ENCODE measurements at places on chromosomes 5 and 9.

- DNase-seq = no peak
- H3K36me3 ChIP-seq = no peaks in the 10 kb centered on the region
- no peak overlapping the region for H3K27ac ChIP-seq
- no peak overlapping the region for H3K4me3 ChIP-seq
Observed at GRCh38 chr9:18122171-18122570, 351.8 kb upstream of the ADAMTSL1 start.

GRCh38 chr5:135069016-135069770 is 35.2 kb upstream of the PITX1 start:
- no peak for DNase-seq
- peaks cover 9% of the 10 kb centered on the region for H3K4me1 ChIP-seq
- no peaks in the 10 kb centered on the region for H3K36me3 ChIP-seq
- no peak overlapping the region for H3K27ac ChIP-seq
- H3K27me3 ChIP-seq = peaks cover 67% of the 10 kb centered on the region

GRCh38 chr5:73531356-73531755 is 33.1 kb downstream of the BTF3 start:
- H3K27ac ChIP-seq = no peak overlapping the region
- peaks cover 25% of the 10 kb centered on the region for H3K27me3 ChIP-seq
- H3K4me1 ChIP-seq = no peaks in the 10 kb centered on the region
- no peak overlapping the region for H3K4me3 ChIP-seq

GRCh38 chr9:115739096-115739875 is 414.3 kb upstream of the PAPPA start:
- peaks cover 2% of the 10 kb centered on the region for H3K36me3 ChIP-seq
- no peak for DNase-seq
- H3K27ac ChIP-seq = no peak overlapping the region

DNA sequence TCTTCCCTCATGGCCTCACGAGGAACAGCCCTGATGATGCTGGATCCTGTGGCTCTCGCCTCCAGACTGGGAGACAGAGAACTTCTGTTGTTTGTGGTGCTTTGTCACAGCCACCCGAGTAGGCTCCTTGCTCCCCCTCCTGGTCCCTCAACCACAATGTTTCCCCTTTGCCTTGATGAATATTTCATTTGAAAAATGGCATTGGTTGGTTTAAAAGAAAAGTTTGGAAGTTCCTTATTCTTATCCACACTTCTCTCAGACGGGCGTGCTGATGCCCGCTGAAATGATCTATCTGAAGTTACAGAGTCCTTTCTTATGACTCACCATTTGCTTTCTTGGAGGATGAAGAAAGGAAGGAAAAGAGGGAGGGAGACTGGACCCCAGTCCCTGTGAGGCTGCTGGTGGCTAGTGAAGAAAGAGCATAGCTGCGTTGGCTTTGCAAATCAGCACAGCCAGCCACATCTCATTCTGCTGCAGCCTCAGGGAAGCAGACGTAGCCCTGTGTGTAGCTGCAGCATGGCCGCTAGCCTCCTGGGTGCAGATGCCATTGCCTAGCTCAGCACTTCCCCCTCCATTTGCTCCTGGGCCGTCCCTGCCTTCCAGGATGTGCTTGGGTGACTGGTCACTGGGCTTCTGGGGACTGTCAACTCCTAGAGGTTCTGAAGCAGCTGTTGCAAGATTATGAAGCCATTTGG is 185.9 kb downstream of the ERCC6L2 start:
- no peaks in the 10 kb centered on the region for H3K36me3 ChIP-seq
- H3K4me3 ChIP-seq = no peak overlapping the region
- no peak for DNase-seq
- no peaks in the 10 kb centered on the region for H3K27me3 ChIP-seq

GRCh38 chr9:113482341-113482740 is 18.8 kb downstream of the RGS3 start:
- no peak overlapping the region for H3K4me3 ChIP-seq
- DNase-seq = no peak
- H3K36me3 ChIP-seq = no peaks in the 10 kb centered on the region
- H3K27ac ChIP-seq = no peak overlapping the region

DNA sequence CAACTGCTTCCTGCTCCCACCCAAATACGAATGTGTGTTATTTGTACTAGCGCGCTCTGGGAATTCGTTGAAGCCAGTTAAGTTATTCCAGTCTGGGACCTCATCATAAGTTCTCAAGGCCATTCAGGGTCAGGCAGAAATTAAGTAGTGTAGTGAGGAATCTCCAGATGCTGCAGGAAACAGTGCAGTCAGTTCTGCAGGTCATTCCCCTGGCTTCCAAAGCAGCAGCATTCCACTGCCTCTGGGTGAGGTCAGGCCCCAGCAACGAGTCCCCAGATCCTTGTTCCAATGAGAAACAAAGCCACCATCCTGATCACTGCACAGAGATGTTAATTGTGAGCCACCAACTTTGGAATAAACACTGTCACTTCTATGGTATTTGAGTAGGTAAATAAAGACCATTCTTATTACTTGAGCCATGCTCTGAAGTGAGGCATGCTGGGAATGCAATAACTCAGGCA is 33.1 kb downstream of the SVEP1 start:
- peaks cover 9% of the 10 kb centered on the region for H3K36me3 ChIP-seq
- no peak for DNase-seq
- H3K27me3 ChIP-seq = no peaks in the 10 kb centered on the region

DNA sequence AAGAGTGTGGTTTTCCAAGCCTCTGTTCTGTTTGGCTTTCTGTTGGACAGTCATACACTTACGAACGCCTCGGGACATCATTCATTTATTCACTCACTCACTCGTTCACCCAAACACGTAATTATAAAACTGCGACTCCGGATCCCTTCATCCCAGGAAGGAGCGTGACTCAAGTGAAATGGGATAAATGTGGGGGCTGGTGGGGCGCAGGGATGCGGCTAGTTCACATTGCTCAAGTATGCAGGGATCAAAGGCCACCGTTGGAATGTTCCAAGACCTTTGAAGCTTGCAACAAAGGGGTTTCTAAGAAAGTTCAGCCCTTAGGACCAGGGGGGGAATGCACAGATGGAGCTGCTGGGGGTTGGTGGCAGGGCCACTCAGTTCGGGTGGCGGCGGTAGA is 64.2 kb downstream of the CFAP77 start:
- no peak overlapping the region for H3K27ac ChIP-seq
- DNase-seq = no peak
- no peaks in the 10 kb centered on the region for H3K4me1 ChIP-seq
- H3K27me3 ChIP-seq = peaks cover 37% of the 10 kb centered on the region
- no peak overlapping the region for H3K4me3 ChIP-seq

- peak overlapping the region; percentile 71 for H3K4me3 ChIP-seq
- peaks cover 43% of the 10 kb centered on the region for H3K4me1 ChIP-seq
- no peaks in the 10 kb centered on the region for H3K36me3 ChIP-seq
- peak overlapping the region; percentile 90 for H3K27ac ChIP-seq
- no peaks in the 10 kb centered on the region for H3K27me3 ChIP-seq
Observed at GRCh38 chr5:150485693-150486401, 22.1 kb upstream of the NDST1 start.

GRCh38 chr5:178230879-178231538 is 1.6 kb downstream of the PHYKPL start:
- H3K36me3 ChIP-seq = peaks cover 31% of the 10 kb centered on the region
- H3K27me3 ChIP-seq = no peaks in the 10 kb centered on the region
- DNase-seq = no peak
- peak overlapping the region; percentile 85 for H3K27ac ChIP-seq

GRCh38 chr9:21710548-21711191 is 91.8 kb upstream of the MTAP start:
- H3K4me1 ChIP-seq = peaks cover 50% of the 10 kb centered on the region
- H3K36me3 ChIP-seq = no peaks in the 10 kb centered on the region
- H3K27ac ChIP-seq = no peak overlapping the region
- no peaks in the 10 kb centered on the region for H3K27me3 ChIP-seq

- no peak for DNase-seq
- H3K4me3 ChIP-seq = no peak overlapping the region
- no peak overlapping the region for H3K27ac ChIP-seq
- no peaks in the 10 kb centered on the region for H3K36me3 ChIP-seq
Observed at GRCh38 chr5:158744680-158745079, 355.0 kb downstream of the EBF1 start.

DNA sequence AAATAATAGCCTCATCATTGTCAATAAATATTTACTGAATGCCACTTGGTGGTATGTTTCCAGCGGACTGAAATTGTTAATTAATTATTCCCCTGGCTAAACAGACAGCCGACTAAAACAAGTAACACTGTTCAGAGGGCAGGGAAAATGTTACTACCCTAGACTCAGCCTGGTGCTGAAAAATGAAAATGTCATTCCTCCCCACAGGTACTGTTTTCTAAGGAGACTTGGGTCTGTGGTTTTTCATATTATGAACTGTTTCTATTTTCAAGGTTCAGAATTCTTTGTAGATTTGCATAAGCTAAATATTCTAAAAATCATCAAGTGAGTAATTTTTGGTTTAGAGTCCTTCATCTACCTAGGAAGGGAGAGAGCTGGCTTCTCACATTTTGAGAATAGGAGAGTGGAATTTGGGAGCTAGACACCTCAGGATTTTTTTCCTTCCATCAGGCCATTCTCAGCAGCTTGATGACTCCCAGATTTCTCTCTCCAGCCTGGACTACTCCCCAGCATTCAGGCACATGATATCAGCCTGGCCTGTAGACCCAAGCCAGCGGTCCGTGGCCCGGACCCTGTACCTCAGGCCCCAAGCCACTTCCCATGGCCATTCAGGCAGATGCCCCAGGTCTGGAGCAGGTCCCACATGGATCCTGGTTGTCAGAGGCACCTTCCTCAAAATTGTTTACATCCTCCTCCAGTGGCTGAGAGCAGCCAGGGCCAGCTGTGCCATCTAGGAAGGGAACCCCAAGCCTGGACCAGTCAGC is 24.4 kb downstream of the BHMT start:
- no peak for DNase-seq
- H3K27me3 ChIP-seq = no peaks in the 10 kb centered on the region
- no peaks in the 10 kb centered on the region for H3K36me3 ChIP-seq
- H3K27ac ChIP-seq = no peak overlapping the region
- H3K4me3 ChIP-seq = no peak overlapping the region

DNA sequence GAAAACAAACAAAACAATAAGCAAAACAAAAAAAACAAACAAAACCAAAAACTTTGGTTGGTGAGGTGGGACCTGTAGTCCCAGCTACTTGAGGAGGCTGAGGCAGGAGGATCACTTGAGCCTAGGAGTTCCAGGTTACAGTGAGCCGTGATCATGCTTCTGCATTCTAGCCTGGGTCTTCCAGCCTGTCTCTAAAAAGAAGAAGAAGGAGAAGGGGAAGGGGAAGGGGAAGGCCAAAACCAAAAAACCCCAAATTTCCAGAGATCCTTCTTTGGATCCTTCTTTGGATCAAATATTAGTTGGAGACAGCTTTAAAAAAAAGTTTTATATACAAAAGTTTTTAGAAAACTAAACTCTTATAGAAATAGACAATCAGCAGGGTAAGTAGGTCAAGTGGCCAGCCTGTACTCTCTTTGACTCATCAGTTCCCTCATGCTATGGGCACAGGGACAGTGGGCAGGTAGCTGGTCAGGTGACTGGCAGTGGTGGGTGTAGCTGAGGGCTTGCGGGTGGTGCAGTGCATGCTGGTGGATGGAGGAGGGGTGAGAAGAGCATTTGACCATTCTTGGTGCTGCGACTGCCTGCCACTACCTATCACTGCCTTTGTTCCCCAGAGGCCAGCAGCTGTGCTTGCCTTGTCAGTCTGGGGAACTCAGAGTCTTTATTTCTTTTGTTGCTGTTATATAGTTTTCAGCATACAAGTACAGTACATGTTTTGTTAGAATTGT is 12.6 kb downstream of the RCL1 start:
- peaks cover 27% of the 10 kb centered on the region for H3K36me3 ChIP-seq
- no peak for DNase-seq
- H3K4me1 ChIP-seq = no peaks in the 10 kb centered on the region
- H3K4me3 ChIP-seq = no peak overlapping the region

GRCh38 chr5:154721481-154722058 is 33.6 kb upstream of the LARP1 start:
- H3K27me3 ChIP-seq = no peaks in the 10 kb centered on the region
- DNase-seq = no peak
- H3K4me1 ChIP-seq = peaks cover 7% of the 10 kb centered on the region
- H3K27ac ChIP-seq = no peak overlapping the region
- no peaks in the 10 kb centered on the region for H3K36me3 ChIP-seq

- H3K4me3 ChIP-seq = no peak overlapping the region
- no peak overlapping the region for H3K27ac ChIP-seq
- H3K36me3 ChIP-seq = no peaks in the 10 kb centered on the region
- H3K27me3 ChIP-seq = no peaks in the 10 kb centered on the region
- no peaks in the 10 kb centered on the region for H3K4me1 ChIP-seq
Observed at GRCh38 chr9:8156346-8156745, 356.8 kb upstream of the DMAC1 start.

DNA sequence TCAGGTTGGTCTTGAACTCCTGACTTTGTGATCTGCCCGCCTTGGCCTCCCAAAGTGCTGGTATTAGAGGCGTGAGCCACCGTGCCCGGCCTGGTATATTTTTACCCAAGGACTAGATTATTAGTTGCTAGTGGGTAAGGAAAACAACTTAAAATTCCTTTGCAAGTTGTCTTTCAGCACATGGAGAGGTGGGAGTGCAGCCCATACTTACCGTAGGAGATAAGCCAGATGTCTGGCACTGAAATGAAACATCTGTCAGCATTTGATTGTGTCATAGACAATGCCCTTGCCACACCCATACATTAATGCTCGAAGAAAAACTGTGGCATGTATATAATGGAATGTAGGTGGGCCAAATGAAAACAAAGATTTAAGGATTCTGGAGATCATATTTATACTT is 36.6 kb upstream of the ANKH start:
- H3K4me1 ChIP-seq = peaks cover 20% of the 10 kb centered on the region
- H3K27me3 ChIP-seq = no peaks in the 10 kb centered on the region
- H3K36me3 ChIP-seq = no peaks in the 10 kb centered on the region

GRCh38 chr9:16191691-16192402 is 639.0 kb downstream of the CCDC171 start:
- peak overlapping the region; percentile 91 for H3K27ac ChIP-seq
- DNase-seq = peak; percentile 90
- H3K36me3 ChIP-seq = peaks cover 11% of the 10 kb centered on the region
- peaks cover 28% of the 10 kb centered on the region for H3K4me1 ChIP-seq
- H3K27me3 ChIP-seq = no peaks in the 10 kb centered on the region
- no peak overlapping the region for H3K4me3 ChIP-seq

DNA sequence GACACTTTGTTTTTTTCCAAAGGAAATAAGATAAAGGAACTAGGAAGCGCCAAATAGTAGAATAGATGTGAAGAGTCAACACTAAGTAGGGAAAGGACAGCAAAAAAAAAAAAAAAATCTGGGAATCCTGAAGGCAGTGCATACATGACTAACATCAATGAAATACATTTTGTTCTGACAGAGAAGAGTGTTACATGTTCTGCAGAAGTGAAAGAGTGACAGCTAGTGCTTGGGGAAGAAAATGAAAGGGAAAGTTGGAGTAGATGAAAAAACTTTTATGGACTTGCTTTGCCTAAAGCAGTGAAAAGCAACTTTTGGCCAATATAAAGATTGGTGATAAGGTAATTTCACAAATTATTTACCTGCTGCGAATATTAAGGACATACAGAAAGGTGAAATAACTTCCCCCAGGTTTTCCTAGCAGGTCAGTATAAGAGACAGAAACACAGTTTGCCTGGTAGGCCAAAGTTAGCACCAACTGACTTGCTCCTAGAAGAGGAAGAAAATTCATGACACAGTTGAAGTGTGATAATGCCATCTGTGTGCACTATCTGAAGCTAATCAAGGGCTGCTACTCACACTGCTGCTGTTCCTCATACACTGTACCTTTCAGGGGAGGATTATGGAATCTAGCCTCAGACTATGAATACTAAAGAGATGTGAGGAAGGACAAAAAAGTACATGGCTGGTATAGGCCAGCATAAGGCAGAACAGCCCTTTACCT is 38.6 kb downstream of the RANBP6 start:
- H3K36me3 ChIP-seq = peaks cover 51% of the 10 kb centered on the region
- no peaks in the 10 kb centered on the region for H3K4me1 ChIP-seq
- no peaks in the 10 kb centered on the region for H3K27me3 ChIP-seq
- DNase-seq = no peak
- H3K4me3 ChIP-seq = no peak overlapping the region
